ENCODE measurements at places on chromosomes 12 and 14. TPM values are rescaled to one million over a fixed set of nuclear protein-coding genes. Genes with fewer than 3 reads are reported as not detected.

OR4K5 gene
- total RNA-seq: not detected

LBHD2 gene
- not detected for total RNA-seq

GRIN2B gene
- not detected for total RNA-seq

FOXN4 gene
- total RNA-seq: not detected

SCFD1 gene
- total RNA-seq: 49.0 TPM

LACRT gene
- not detected for total RNA-seq

BATF gene
- total RNA-seq: not detected

RFX4 gene
- not detected for total RNA-seq

MDGA2 gene
- total RNA-seq: not detected

KRT82 gene
- not detected for total RNA-seq

SSTR1 gene
- total RNA-seq: not detected

EMP1 gene
- total RNA-seq: 135 TPM

CDKN3 gene
- total RNA-seq: 31.3 TPM

NR1H4 gene
- not detected for total RNA-seq

LRRC43 gene
- total RNA-seq: 0.62 TPM

TPPP2 gene
- not detected for total RNA-seq

PMEL gene
- 1.8 TPM for total RNA-seq

HOXC10 gene
- 11.4 TPM for total RNA-seq

ARHGEF25 gene
- 0.76 TPM for total RNA-seq

MARK3 gene
- 105 TPM for total RNA-seq

SPSB2 gene
- total RNA-seq: 12.8 TPM

POU6F1 gene
- 0.57 TPM for total RNA-seq

YEATS4 gene
- 39.5 TPM for total RNA-seq

SLC5A8 gene
- 0.08 TPM for total RNA-seq

ACRBP gene
- total RNA-seq: 0.16 TPM

SERPINA1 gene
- total RNA-seq: 18.9 TPM

RAD51B gene
- total RNA-seq: 6.5 TPM

PSMA6 gene
- total RNA-seq: 188 TPM
